GM10248 (cell line): ENCODE measurements at places on chromosomes 13 and 19.
A peak's percentile ranks its signal among the peaks of the same experiment; 100 is the strongest.

DNA sequence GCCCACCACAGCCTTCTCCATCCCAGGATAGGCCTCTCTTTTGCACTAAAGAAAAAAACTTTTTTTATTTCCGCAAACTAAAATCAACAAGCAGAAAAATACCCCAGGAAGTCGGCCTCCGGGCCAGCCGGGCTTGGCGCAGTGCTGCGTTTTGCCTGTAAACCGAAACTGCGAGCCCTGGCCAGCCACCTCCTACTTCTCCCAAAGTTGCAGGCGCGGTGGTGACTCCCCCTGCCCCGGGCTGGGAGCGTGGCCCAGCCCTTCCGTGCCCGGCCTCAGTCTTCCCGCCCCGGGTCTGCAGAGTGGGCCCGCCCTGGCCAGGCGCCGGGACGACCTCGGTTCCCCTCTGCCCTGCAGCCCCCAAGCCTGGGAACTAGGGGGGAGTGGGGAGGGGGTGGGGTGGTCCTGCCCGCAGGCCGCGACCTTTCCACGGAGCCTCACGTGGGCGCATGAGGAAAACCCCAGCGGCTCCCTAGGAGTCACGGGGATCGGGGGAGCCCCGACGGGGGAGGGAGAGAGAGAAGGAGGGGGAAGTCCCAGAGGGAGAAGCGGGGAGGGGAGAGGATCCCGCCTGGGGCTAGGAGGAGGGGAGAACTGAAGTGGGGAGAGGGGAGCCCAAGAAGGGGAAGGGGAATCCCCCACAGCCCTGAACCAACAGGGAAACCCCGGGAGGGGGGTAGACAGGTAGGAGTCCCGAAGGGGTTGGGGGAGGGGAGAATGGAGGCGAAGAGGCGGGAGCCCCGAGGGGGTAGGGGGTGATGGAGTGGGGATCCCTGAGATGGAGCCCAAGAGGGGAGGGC is 3.0 kb downstream of the GADD45B start:
- peak; percentile 68 for DNase-seq

GRCh38 chr19:13644645-13645044 is 119.7 kb upstream of the MRI1 start:
- no peak for DNase-seq

DNA sequence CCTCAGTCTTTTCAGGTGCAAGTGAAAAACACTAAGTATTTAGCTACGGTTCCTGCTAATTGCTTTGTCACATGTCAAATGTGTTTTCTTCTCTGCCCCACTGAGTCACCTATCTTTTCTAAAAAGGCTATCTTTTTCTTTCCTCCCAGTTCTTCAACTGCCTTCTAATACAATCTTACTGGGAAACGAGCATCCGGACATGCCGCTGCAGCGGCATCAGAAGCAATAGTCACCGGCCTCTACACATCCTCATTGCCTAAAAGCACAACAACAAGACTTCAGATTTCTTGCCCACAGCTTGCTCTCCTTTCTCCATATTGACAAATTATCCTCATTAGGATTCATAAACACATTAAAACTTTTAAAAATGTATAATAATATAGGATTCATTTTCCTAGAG is 1.2 kb downstream of the PCDH9 start:
- DNase-seq, result no peak

DNA sequence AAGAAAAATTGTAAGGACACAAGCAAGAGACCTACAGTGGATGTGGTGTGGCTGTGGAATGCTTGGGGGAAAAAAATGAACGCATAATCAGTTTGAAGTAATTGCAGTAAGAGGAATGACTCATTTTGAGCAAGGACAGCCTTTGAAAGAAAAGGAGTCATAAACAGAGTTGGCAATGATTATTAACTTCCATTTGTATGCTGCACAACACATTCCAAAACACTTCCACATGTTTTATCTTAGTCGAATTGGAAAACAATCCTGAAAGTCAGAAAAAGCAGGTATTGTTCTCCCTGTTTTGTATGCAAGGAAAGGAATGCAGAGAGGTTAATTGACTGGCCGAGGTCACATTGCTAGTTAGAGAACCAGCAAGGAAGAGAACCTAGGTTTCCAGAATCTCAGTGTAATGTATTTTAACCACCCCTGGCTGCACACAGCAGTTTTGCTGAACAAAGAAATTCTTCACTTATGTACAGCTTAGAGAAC is 630.0 kb upstream of the MIR17HG start:
- DNase-seq, result no peak

DNA sequence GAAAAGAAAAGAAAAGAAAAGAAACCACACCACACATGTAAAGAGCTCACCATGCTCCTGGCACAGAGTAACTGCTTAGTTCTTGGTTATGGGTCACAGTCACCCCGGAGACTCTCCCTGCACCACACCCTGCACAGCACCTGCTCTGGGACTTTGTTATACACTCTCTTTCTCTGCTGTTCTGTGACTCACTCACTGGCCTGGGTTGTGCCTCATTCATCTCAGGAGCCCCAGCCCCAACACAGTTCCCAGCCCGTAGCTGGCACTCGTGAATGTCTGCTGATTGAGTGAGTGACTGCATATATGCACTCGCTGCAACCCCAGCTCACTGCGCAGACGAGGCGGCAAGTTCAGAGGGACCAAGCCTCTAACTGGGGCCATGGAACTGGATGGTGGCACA is 22.9 kb upstream of the ZNF507 start:
- DNase-seq, result no peak

DNA sequence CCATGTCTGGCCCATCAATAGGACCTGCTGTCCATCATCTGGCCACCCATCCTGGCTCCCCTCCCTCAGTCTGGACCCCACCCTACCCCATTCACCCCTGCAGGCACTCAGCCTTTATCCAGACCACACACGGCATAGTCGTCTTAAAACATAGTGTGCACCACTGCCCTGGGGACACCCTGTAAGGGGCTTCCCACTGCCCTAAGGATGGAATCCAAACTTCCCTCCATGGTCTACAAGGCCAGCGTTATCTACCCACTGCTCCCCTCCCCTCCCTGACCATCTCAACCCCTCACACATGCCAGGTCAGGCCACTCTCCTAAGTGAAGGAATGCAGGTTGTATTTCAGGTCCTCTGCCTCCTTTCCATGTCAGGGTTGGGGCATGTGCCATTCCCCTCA is 352.7 kb upstream of the ZNF507 start:
- no peak for DNase-seq

GRCh38 chr19:42568006-42568405 is 26.7 kb downstream of the CEACAM8 start:
- DNase-seq, result no peak

GRCh38 chr13:91375116-91375729 is 23.2 kb upstream of the GPC5 start:
- peak; percentile 57 for DNase-seq

DNA sequence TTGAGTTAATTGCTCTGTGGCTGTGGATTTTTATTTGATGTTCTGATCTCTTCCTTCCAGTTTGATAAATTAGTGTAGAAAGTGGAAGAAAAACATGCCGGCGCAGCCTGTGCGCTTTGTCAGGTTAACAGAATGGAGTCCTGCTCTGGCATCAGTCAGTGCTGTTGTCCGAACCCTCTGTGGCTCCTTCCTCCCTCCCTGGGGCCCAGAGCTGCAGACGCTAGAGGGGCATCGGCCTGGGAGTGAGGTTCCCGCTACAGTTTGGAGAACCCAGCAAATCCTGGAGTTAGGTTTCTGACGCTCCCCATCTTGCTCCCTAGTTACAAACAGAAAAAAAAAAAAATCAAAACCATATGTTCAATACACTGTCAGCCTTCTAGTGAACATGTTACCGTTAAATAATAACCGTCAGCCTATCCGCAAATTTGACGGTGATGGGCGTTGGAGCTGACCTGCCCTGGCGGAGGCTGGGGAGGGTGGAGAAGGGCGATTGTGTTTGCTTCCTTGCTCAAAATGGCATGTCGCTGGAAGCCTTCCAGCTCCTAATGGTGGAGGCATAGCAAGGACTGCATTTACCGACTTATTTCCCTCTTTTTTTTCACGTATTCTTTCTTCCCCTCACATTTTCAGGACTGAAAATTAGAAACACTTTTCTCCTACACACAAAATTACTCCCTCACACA is 13.6 kb downstream of the MBNL2 start:
- no peak for DNase-seq

- no peak for DNase-seq
Observed at GRCh38 chr13:39913928-39914327, 258.5 kb downstream of the COG6 start.

- DNase-seq, result no peak
Observed at GRCh38 chr19:10655457-10656312, 1.5 kb downstream of the ILF3 start.

GRCh38 chr19:49843265-49843664 is 7.7 kb upstream of the PTOV1 start:
- DNase-seq, result peak; percentile 52

DNA sequence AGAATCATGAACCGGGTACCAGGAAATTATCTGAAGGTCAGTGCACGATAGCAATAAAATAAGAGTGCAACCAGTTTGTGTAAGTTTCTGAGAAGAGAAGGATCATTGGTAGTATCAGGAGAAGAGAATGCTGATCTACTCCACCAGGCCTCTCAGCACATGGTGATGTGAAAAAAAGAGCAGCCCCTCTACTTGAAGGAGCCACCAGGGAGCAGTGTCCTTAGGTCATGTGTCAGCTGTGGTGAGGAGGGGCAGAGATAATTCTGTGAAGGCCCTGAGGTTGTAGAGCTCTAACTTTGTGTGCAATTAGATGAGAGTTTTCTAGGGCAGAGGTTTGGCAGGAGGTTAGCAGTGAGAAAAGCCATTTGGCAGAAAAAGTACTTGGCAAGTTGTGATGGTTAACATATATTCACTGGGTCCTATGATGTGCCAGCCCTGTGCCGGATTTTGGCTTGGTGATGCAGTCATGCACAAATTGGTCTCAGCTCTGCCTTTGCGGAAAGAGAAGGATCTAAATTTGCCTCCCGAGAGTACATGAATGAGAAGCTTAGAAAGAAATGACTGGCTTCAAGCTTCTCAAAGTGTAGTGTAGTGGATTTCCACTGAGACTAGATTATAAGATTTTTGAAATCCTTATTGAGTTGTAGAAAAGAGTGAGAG is 19.2 kb upstream of the ZC3H13 start:
- peak; percentile 57 for DNase-seq

- DNase-seq, result no peak
Observed at GRCh38 chr19:7674010-7675005, 2.6 kb upstream of the MCEMP1 start.

GRCh38 chr13:41053384-41053826 is 7.9 kb upstream of the WBP4 start:
- DNase-seq, result peak; percentile 38

DNA sequence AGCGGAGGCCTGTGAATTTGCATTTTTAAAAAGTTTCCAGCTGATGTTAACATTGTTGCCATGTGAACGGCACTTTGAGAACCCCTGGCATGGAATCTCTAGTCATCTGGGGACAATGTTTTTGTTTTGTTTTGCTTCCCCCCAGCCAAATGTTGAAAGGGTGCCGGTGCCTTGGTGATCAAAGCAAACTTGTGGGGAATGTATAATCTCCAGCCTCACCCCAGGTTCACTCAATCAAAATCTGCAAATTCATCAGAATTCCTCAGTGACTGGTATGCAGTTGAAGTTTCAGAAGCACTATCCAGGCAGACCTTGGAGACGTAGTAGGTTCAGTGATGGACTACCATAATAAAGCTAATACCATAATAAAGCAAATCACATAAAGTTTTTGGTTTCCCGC is 428.7 kb downstream of the MYO16 start:
- no peak for DNase-seq

DNA sequence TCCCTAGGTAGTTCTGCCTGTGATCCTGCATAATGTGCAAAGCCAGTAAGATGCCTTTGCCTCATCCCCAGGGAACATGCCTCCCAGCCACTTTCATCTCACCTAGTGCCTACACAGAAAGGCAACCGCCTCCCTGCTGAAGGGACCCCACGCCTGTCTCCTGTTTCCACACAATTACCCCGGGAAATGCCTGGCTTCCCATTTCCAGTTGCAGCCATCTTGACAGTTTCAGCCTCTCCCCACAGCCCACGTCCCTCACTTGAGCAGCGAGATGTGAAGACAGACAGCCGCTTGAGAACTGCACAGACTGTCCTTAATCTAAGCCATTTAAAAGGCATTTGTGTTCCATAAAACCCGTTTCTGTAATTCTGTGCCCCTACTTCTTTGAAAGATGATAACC is 4.7 kb upstream of the UQCRFS1 start:
- no peak for DNase-seq

GRCh38 chr19:34276614-34277013 is 22.3 kb downstream of the GARRE1 start:
- DNase-seq, result no peak

DNA sequence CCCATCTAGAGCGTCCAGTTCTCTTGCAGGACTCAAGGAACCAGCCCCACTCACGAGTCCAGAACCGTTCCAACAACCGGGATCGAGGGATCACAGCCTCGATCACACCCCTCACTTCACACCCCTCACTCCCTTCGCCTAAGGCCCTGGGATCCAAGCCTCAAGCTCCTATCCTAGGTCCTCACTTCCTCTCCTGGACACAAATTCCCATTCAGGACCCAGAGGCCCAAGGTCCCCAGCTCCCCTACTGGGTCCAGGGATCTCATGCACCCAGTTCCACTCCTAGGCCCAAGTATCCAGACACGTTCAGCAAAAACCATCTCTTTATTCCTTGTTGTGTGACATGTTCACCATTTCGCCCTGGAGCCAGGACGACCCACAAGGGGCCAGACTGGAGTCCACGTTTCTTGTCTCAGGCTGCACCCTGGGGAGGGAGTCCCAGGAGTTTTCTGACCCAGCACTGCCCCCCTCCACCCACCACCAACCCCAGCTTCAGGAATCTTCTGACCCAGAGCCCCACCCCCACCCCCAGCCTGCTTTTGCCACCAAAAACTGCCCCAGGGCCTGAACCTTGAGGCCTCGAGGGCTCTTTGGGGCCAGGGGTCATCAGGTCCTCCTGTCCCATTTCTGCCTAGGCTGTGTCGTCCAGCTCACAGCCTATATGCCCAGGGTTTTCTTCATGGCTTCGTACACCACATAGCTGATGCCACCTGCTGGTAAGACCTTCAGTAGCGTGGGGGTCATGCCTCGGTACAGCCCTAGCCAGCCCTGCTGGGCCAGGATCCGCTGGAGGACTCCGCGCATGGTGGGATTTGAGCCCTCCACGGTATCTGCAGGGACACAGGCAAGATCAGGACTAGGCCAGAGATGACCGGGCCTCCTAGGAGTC is 1.4 kb upstream of the KHSRP start:
- DNase-seq, result no peak

- DNase-seq, result no peak
Observed at GRCh38 chr13:27043013-27043412, 128.6 kb downstream of the USP12 start.

DNA sequence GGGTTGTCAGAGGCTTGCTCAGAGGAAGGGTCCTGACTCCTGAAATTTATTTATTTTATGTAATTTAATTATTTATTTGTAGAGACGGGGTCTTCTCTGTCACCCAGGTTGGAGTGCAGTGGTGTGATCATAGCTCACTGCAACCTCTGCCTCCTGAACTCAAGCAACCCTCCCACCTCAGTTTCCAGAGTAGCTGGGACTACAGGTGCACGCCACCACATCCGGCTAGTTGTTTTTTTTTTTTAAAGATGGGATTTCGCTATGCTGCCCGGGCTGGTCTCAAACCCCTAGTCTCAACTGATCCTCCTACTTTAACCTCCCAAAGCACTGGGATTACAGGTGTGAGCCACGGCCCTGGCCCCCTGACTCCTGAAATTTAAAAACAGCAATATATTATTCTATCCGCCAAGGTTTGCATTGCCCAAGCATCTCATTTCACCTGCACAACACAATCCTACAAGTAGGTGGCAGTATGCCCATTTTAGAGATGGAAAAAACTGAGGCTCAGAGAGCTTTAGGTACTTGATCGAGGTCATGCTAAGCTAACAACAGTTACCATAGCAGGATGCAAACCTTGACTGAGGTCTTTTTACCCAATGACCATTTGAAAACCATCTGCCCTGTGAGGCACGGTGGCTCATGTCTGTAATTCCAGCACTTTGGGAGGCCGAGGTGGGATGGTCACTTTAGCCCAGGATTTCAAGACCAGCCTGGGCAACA is 18.1 kb downstream of the ARHGEF18 start:
- peak; percentile 76 for DNase-seq
